ENCODE measurements at places on chromosomes 7 and 10.

- DNase-seq = no peak
These were observed 24.9 kb upstream of the WDFY4 start for GRCh38 chr10:48659790-48660189.

DNA sequence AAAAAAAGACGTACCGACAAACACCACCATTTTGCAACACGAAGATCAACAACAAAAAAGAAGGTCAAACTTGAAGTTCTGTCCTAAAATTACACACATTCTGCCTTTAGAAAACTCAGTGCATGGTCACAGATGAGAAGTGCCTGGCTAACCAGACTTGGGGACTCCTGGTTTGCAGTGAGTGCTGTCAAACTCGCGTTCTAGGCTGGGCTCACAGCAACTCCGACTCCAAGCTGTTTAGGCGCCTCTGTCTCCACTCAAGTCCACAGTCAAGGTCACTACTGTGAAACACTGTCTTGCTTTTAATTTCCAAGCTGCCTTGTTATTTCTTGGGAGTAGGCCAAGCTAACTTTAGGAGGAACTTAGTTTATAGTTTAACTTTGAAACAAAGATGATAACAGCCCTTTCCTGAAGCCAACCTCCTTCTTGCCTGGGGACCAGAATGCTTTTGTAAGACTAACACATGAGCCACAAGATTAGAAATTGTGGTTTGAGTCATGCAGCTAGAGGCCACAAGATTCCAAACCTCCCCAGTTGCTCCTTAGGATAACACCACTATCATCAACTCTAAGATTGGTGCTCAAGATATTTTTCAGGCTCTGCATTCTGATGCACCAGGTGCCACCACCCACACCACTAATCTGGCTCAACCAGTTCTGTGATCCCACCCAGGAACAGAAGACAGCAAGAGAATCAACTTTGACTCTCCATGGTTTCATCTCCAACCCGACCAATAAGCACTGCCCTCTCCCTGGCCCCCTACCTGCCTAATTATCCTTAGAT, 1.1 kb upstream of the DNAAF5 start:
- DNase-seq = no peak

DNA sequence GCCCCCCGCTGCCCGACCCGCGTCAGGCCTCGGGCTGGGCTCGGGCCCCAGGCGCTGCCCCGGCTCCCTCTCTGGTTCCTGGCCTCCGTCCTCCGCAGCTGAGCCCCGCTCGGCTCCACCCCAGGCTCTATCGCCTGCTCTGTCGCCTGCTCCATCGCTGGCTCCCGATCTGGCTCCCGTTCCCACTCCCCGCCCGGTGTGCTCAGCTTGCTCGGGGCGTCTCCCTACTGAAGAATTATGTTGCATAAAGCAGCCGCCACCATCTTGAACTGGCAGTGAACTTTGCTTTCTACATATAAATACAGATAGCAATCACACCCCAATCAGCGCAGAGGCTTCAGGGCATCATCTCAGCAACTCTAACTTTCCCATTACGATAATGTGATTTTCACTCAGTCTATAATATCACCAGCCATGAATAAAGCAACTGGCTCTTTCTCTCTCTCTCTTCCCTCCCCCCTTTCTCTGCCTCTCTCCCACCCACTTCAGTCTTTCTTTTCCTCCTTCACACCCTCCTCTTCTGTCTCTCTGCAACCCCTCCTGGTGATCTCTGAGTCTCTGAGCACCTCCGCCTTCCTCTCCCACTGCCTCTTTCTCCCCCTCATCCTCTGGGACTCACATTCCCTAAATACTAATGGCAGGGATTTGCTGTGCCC, 43.3 kb upstream of the BTRC start:
- no peak for DNase-seq

DNA sequence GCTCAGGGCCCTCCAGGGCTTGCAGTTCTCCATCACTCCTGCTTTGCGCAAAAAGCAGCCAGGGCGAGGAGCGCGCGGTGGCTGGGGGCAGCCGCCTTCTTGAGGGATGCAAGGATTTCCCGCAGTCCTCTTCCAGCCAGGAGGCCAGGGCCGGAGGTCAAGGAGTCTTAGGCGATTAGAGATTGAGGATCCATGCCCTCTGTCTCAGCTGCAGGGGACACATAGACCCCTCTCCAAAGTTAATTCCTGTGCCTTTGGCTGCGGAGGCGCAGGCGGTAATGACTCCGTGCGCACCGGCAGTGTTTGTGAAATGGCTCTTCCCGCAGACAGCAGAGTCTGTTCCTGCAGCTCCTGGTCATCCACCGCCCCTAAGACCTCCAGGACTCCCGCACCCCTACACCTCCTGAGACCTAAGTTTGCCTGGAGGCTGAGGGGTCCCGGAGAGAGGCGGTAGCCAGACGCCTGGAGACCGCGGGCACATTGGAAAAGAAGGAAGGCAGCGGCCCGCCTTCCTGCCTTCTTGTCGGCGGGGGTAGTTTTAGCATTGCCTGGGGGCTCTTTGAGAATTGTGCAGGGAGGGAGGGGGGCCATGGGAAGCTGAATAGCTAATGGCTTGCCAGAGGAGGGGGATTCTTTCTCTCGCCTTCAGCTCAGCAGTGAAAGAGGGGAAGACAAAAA, 3.3 kb upstream of the NEUROG3 start:
- no peak for DNase-seq

DNA sequence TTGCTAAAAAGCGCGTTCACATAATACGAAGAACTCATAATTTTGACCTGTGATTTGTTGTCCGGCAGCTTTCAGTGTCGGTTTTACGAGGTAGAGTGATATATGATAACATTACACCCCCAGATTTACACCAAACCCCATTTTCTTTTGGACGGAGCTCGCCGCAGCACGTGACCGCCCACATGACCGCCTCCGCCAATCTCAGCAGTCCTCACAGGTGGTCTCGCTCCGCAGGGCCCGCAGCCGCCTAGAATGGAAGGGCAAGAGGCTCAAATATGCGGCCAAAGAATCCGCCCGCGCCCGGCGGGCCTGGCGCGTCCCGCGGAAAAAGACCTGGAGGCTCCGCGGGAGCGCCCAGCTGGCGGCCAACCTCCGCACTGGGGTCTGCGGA, at the start of gene HOXA7:
Gene HOXA7, minus strand, starts transcription at position 168 of the 391 bp plus-strand sequence. Its CDS starts 130 bp downstream, at position 38.
- no peak for DNase-seq

GRCh38 chr10:96747734-96748550, 27.6 kb upstream of the PIK3AP1 start:
- DNase-seq = peak; percentile 11

DNA sequence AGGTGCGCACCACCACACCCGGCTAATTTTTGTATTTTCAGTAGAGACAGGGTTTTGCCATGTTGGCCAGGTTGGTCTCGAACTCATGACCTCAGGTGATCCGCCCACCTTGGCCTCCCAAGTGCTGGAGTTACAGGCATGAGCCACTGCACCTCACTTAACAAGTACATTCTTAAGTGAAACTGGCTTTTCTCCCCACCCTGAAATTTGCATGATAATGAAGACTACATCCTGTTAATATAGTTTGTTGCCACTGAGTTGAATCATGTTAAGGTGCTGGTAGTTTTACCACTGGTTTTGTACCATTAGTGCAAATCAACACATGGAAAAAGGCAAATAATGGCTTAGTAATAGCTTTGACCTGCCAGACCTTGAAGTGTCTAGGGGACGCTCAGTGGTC, 62.2 kb downstream of the MPLKIP start:
- DNase-seq = no peak

GRCh38 chr7:138063400-138063799, 12.9 kb upstream of the AKR1D1 start:
- no peak for DNase-seq

DNA sequence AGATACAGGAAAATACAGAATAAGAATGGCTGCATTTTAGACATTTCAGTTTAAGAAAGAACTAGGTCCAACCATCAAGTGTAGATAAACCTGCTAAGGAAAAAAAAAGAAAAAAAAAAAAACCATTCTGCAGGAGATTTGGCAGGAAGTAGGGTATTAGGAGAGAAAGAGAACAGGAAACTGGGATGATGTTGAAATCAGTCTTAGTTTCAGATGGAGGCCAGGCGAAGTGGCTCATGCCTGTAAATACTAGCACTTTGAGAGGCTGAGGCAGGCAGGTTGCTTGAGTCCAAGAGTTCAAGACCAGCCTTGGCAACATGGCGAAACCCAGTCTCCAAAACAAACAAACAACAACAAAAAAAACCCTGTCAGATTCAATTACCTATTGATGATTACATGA, 120.2 kb downstream of the RAB11FIP2 start:
- DNase-seq = no peak

- DNase-seq = no peak
These were observed 27.8 kb downstream of the NKX2-3 start for GRCh38 chr10:99560277-99561126.

- no peak for DNase-seq
These were observed 52.0 kb upstream of the PPP1R3C start for GRCh38 chr10:91684841-91685240.

- DNase-seq = no peak
These were observed 529.9 kb downstream of the XPNPEP1 start for GRCh38 chr10:109393425-109393824.

DNA sequence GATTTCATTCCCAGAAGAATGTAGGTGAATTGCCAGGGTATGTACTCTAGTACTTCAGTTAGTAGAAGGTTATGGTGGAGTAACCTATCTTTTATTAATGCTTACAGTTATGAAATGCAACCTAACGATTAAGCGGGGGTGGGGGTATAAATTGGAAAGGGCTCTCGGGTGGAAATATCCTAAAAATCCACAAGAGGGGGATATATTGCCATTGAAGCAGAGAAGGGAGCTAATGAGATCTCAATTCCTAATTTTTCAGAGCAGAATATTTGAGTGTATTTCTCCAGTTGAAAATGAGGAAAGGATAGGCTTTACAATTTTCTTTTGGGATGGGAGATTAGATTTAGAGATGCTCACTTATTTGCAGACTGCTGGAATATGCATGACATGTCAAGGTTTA, 90.8 kb downstream of the DNAJB9 start:
- DNase-seq = no peak

GRCh38 chr10:24465891-24466818, 257.2 kb downstream of the KIAA1217 start:
- DNase-seq = no peak

- DNase-seq = no peak
These were observed 40.3 kb downstream of the PITRM1 start for GRCh38 chr10:3132036-3133025.

DNA sequence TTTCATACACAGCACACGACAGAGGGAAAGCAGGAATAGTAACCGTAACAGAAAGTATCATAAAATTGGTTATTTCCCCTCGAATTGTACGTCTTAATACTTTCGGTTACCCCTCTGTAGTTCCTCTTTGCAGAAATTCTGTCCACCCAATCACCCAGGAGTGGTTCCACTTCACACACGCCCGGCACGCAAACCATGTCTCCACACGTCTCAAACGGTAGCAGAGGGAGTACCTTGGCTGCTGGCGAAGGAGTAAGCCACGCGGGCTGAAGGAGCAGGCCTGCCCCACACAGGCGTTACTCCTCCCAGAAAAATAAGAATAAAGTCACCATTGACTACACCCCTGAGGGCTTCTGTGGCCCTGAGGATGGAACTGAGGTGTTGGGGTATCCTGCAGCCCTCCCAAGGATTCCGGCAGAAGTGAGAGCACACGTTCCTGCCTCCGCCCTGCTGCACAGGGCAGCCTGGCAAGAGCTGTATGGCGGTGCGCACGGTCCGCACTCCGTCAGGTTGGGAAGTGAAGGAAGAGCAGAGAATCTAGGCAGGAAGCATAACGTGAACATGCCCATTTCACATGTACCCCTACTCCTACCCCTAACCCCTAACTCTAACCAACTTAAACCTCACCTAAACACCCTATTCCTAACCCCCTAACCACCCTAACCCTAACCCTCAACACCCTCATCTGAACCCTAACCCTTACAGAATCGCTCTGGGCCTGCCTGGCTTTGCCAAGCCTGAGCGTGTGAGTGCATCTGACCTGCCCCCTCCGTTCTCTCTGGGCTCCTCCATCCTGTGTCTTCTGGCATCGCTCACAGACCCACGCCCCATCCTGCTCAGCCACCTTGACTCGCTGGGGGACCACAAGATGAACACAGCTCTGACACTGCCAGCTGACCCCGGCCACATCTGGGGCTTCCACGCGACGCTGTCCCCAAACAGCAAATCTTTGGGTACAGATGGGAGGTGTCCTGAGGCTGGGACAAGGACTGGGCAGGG, 18.2 kb downstream of the GPR146 start:
- peak; percentile 66 for DNase-seq

DNA sequence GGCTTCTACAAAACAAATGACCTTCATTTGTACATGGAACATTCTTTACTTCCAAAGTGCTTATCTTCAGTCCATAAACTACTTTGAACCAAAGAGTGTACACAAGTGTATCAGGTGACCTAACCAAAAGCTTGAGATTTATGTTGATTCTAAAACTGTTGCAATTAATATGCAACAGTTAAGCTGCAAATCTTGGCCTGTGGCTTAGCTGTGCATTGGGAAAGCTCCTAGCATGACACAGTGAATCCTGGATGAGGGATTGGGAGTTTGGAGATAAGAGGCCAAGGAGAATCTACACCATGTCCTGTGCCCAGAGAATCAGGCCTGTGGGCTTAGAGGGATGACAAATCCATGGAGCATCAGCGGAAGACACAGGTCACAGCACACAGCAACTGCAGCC, 105.2 kb upstream of the GSDME start:
- DNase-seq = no peak

GRCh38 chr7:107501593-107501992, 31.7 kb downstream of the GPR22 start:
- no peak for DNase-seq

DNA sequence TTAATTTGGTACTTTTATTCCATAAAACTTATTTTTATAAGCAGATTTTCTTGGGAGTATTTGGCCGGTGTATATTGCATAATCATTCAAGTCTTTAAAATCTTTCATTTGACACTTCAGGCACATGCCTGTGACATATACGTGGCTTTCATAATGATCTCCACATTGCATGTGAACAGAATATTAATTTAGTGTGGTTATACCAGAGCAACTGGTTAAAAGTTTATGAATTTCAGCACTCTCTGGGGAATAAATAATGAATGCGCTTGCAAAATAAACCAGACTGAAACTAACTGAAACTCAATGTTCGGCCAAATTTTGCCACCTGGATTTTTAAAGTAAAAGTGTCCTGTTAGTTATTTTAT, 242.3 kb downstream of the GLI3 start:
- DNase-seq = no peak

DNA sequence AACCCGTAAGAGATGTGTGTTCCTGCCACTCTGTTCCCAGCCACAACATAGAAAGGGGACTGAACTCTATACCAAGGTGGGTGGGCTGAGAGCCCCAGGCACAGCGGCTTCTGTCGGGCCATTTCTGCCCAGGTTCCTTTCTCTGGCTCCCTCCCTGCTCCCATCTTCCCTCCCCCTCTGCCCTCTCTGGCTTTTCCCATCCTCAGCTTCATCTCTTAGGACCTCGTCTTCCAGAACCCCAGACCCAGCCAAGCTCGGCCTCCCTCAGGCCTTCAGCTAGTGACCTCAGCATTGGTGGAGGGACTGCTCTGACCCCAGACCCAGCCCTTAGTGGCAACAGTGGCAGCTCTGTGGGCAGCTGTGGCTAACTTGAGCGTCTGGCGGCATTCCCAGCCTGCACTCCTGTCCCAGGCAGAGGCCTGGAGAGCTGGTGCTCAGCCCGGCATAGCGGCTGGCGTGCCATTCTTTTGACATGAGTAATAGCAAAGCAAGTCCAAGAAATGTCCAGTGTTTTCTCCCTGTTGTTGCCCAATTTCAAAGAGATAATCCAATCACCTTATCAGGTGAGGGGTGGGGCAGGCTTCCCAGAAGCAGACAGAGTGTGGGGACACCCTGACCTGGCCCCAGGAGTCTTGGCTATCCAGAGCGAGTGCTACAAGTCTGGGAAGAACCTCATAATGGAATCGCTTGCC, 15.9 kb downstream of the PTPRE start:
- no peak for DNase-seq

Measured in CD4-positive, alpha-beta T cell treated with Interferon gamma for 1 hour (primary cell).